ENCODE measurements at places on chromosomes 4 and X.

- no peak for DNase-seq
Measured at GRCh38 chr4:177761692-177762091, 319.5 kb upstream of the AGA start.

DNA sequence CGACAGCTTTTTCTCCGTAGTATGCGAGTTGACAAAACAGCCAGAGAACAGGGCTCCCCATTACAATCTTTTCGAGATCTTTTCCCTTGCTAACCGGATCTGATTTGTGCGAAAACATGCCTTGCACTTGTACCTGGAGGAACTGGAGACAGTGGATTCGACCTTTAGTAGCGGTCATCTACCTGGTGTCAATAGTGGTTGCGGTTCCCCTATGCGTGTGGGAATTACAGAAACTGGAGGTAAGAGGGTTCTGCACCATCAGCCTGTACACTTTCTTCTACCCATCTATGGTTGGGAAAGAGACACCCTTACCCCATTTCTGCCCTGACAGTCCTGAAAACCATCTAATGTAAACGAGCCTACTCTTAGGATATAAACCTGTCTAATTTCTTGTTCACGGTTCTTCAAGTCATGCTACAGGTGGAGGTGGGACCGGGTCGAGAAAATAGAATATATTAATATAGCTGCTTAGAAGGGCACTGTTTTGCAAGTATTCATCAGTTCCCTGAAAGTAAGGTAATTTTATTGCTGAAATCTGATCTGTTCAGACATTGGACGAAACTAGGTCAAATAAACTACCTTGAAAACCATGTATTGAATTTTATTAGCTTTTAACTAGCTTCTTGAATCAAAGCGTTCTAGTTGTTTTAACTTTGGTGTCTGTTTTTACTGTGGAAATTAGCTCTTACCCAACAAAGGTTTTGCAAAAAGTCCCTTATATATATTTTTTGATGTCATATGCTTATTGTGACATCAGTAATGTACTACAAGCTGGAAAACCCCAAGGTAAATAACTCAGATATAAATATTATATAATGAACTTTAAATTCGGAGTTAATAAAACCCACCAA lies 869 bp downstream of the TMEM184C start:
- no peak for DNase-seq

GRCh38 chrX:1124531-1124930 lies 87.9 kb downstream of the CRLF2 start:
- no peak for DNase-seq

DNA sequence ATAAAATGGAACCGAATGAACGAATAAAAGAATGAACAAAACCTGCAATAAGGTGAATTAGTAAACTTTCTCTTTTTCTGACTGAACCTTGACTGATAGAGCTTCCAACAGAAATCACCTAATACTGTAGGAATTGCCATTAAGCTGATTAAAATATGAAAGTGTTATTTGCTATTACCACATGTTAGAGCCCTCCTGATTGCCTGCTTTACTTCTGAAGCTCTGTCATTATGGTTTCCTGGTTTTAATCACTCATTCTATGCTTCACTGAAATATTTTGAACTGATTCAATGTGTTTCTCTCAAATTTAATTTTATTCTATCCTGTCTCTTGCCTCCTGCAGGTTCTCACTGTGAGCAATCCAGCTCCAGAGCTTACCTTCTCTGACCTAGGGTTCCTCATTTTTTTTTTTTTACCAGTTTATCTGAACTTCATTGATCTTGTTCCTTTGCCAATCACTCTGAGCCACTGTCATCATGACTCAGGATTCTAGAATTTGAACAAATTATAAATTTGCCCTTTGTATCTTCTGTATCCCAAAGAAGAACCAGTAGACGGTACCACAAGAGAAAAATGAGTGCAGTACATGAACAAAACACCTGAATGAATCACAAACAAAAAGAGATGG lies 48.1 kb upstream of the UGT2B15 start:
- DNase-seq = no peak

- DNase-seq = no peak
Measured at GRCh38 chr4:85833302-85833701, 358.4 kb downstream of the ARHGAP24 start.

- DNase-seq = no peak
Measured at GRCh38 chrX:43279341-43279808, 376.7 kb upstream of the MAOA start.

- DNase-seq = no peak
Measured at GRCh38 chrX:153635788-153636668, 11.0 kb upstream of the DUSP9 start.

- no peak for DNase-seq
Measured at GRCh38 chr4:53101191-53101581, 239.1 kb downstream of the RASL11B start.

- DNase-seq = no peak
Measured at GRCh38 chr4:80005863-80006262, 67.2 kb downstream of the ANTXR2 start.

- no peak for DNase-seq
Measured at GRCh38 chr4:94407846-94408245, 43.9 kb upstream of the PDLIM5 start.

GRCh38 chr4:26088433-26088928 lies 174.5 kb downstream of the SMIM20 start:
- no peak for DNase-seq

- DNase-seq = no peak
Measured at GRCh38 chr4:84146300-84146959, 352.7 kb downstream of the NKX6-1 start.

DNA sequence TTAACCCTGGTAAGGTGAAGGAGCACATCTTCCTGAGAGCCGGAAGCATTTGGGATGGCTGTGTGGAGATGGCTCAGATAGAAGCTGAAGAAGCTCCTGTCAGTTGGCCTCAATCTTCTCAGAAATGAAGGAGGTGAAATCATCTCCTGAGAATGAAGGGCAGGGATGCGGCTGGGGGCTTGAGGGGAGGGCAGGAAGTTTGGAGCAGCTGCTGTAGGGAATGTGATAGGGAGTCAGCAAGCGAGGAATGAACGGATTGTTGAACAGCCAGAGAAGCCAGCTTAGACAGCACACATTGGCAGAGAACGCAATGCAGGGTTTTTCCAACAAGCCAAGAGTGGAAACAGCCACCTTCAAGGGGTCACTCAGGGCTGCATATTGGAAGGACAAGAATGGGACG lies 10.0 kb downstream of the KCNE5 start:
- DNase-seq = no peak

DNA sequence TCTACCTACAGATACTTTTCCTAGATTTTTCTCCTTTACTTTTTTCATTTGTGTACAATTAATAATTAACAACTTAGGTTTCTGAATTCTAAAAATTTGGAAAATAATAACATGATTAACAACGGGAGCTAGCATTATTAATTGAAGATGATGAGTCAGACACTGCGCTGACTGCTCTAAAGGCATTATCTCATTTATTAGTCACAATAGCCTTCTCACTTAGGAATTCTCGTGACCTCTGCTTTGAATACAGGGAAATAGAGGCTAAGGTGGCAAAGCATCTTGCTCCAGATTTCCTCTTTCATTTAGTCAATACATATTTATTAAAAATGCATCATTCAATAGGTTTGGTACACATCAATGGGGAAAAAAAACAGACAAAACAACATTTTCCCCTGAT lies 441.3 kb downstream of the PCDH18 start:
- no peak for DNase-seq

GRCh38 chrX:18797141-18797540 lies 89.7 kb downstream of the PPEF1 start:
- no peak for DNase-seq

DNA sequence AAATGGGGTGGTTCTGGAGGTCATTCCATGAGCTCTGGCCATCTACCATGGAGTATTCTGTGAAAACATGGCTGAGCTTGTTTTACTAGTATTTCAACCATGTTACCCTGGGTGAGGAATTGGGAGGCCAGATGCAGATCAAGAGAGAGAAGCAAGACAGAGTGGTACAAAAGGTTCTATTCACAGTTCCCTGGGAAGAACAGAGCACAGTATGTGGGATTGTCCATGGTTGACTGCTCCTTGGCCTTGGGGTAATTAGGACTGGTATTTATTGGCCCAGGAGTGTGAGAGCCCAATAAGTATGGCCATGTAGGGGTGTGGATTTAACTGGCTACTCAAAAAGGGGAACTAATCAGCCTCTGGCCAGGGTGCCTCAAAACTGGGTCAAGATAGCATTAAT lies 239.7 kb upstream of the GATB start:
- no peak for DNase-seq

DNA sequence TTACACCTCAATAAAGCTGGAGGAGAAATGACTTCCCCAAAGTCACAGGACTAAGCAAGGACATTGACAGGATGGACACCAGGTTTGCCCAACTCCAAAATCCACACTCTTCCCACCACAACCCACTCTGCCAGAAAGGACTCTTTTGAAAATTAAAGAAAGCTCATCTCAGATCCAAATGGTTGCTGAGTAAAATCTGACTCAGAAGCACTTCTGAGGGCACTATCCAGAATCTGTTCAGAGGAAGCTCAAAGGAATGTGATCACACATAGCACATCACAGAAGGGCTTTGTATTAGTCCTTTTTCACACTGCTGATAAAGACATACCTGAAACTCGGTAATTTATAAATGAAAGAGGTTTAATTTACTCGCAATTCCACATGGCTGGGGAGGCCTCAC lies 155.5 kb downstream of the RAB28 start:
- no peak for DNase-seq

DNA sequence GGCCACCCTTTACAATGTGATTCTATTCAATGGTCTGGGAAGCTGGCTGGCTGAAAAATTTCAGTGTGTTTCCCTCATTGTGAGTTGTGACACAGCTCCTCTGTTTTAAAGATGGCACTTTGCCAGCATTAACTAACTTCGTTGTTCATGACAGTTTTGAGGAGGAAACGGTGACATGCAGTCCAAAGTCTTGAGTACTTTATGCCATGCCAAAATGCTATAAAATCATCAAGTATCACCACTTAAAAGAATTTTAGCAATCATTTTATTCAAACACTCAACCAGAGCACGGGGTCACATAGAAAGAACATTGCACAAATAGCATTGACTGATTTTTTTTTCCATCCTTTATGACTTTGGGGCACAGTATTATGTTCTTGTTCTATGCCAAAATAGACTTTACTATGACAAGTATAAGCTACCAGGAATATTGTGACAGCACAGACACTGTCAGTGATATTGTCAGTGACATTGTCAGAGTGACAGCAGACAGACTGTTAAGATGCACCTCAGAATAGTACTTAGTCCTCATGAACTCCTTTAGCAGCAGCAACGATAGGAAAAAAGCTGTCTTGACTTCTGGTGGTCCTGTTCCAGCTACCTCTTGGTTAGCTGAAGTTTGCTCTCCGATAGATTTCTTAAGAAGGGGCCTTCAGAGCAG lies 46.7 kb downstream of the CXCL13 start:
- no peak for DNase-seq

GRCh38 chr4:105483840-105484239 lies 10.0 kb upstream of the PPA2 start:
- DNase-seq = no peak

- no peak for DNase-seq
Measured at GRCh38 chr4:16206848-16207247, 19.4 kb downstream of the TAPT1 start.

- no peak for DNase-seq
Measured at GRCh38 chr4:7630568-7631287, 196.0 kb upstream of the PSAPL1 start.

GRCh38 chr4:58760737-58761136 lies 1650.6 kb upstream of the IGFBP7 start:
- no peak for DNase-seq

DNA sequence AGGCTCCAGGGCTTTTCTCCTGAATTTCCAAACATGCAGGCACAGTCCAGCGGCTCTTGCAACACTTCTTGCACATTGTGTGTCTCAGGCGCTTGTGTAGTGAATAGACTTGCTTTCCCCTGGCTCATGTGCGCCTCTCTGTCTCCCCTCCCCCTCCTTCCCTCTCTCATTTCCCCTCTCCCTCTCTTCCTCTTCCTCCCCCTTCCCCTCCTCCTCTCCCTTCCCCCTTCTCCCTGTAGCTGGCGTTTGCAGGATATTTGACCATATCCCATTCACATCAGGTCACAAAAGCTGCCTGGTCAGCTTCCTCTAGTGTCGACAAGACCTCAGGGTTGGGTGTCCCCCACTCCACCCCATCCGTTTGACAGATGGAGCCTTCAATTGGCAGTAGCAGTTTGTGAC lies 2.4 kb downstream of the CHST7 start:
- no peak for DNase-seq

Measured in activated CD4-positive, alpha-beta T cell treated with anti-CD3 and anti-CD28 coated beads for 1 hour (primary cell).